ENCODE measurements at places on chromosomes 1 and 21. TPM values are rescaled to one million over a fixed set of nuclear protein-coding genes. Genes with fewer than 3 reads are reported as not detected.

Gene TMEM269
- 0.23 TPM for total RNA-seq

DNA sequence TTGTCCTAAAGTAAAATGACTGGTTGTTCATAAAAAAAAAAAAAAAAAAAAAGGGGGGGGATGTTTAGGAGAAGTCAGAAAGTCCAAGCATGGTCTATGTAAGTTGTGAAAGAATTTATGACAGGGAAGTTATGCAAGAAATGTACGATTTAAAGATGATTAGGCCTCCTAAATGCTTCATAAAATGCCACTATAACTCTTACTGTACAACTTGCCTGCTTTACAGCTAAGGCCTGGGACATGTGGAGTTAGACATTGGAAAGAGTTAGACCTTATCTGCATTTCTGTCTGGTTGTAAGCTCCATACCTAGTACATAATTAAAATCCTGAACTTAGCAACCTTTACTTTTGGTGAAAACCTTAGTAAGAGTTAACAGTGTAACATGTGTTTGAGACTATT, 150.0 kb downstream of the TPR start:
- no peak for DNase-seq

Gene RSPO1
- total RNA-seq, result 1.0 TPM

DNA sequence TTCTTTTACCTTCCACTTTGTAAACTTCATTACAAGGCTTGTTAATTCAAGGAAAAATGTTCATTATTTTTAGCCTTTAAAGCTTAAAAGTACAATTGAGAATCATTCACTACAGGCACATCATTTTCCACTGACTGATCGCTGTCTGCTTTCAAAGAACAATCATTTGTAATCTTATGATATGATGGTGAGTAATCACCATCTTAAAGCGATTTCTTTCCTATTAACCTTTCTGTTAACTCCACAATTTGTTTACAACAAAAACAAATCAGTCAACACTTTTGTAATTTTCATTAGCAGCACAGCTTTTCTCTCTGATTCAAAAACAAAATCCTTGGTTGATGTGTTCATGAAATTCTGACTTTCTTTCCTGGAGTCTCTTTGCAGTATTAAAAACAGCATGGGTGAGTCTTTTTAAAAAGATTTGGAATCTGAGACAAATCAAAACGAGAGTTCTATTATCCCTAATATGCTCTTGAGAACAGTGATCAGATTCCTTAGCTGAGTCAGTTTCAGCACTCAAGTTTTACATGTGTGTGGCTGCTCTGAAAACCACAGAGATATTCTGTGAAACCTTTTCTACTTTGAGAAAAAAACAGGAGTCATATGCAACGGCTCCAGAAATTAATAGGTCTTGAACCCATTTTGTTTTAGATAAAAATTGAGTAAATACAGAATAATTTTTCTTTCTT, 145.8 kb upstream of the TMPRSS15 start:
- no peak for DNase-seq

- DNase-seq, result peak; percentile 38
Measured at GRCh38 chr1:3035563-3036446, 14.5 kb downstream of the ACTRT2 start.

DNA sequence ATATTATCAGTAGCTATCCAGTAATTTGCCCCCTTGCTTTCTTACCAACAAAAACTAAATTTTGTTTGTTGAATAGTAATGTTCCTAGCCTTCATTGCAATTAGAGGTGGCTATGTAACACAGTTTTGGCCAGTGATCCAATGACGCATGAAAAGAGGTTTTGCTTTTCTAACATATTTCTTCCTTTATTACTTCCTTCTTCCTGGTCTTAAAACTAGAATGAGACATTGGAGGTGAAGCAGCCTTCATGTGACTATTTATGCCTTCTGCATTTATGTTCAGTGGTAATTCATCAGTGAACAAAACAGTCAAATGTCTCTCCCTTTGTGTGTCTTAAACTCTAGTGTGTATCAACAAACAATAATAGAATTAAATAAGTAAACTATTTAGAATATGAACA, 35.5 kb downstream of the LRIF1 start:
- DNase-seq, result no peak

DNA sequence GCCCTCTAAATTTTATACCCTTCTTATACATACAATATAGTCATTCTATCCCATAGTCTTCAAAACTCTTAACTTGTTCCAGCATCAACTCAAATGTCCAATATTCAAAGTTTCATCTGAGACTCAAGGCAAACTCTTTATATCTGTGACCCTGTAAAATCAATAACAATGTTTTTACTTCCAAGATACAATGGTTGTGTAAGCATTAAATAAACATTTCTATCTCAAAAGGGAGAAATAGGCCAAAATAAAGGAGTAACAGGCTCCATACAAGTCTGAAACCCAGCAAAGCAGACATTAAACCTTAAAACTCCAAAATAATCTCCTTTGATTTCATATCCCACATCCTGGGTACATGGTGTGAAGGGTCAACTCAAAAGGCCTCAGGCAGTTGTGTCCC, 1299.1 kb downstream of the MRPL39 start:
- DNase-seq, result no peak

Measured in spleen (tissue), 13 donors.